Neural crest cell (in vitro differentiated cells): ENCODE measurements at places on chromosomes 7 and 10. TPM values are rescaled to one million over a fixed set of nuclear protein-coding genes. Genes with fewer than 3 reads are reported as not detected.

The OR2A1 gene
- 0.19 TPM in 1 of 2 replicates, not detected in the other for total RNA-seq

The SNX10 gene
- 5.0 and 5.4 TPM in 2 replicates for total RNA-seq

The C7orf33 gene
- not detected in 2 replicates for total RNA-seq

The ADIRF gene
- not detected in 2 replicates for total RNA-seq

The TAS2R41 gene
- total RNA-seq, result not detected in 2 replicates

The CYP2C19 gene
- not detected in 2 replicates for total RNA-seq

The ADCY1 gene
- 13.7 and 14.2 TPM in 2 replicates for total RNA-seq

The STEAP1B gene
- 9.5 and 10.8 TPM in 2 replicates for total RNA-seq

The PDGFA gene
- 0.82 and 1.0 TPM in 2 replicates for total RNA-seq

The RBM20 gene
- 0.58 and 0.61 TPM in 2 replicates for total RNA-seq

The ELAPOR2 gene
- 42.2 and 44.4 TPM in 2 replicates for total RNA-seq

The SRRM3 gene
- total RNA-seq, result 4.6 and 4.9 TPM in 2 replicates

The MKX gene
- total RNA-seq, result 0.30 TPM in 1 of 2 replicates, not detected in the other

The COX19 gene
- total RNA-seq, result 12.7 and 13.1 TPM in 2 replicates

The RNF32 gene
- 1.2 and 1.4 TPM in 2 replicates for total RNA-seq
